ENCODE measurements at places on chromosomes 13 and 19. TPM values are rescaled to one million over a fixed set of nuclear protein-coding genes. Genes with fewer than 3 reads are reported as not detected.

INSR gene
- total RNA-seq, result 3.9 TPM

OR7A5 gene
- not detected for total RNA-seq

KMT5C gene
- 47.1 TPM for total RNA-seq

SIGLEC11 gene
- not detected for total RNA-seq

CYP4F2 gene
- total RNA-seq, result not detected

HIF3A gene
- total RNA-seq, result not detected

RNF6 gene
- 39.4 TPM for total RNA-seq

DNA sequence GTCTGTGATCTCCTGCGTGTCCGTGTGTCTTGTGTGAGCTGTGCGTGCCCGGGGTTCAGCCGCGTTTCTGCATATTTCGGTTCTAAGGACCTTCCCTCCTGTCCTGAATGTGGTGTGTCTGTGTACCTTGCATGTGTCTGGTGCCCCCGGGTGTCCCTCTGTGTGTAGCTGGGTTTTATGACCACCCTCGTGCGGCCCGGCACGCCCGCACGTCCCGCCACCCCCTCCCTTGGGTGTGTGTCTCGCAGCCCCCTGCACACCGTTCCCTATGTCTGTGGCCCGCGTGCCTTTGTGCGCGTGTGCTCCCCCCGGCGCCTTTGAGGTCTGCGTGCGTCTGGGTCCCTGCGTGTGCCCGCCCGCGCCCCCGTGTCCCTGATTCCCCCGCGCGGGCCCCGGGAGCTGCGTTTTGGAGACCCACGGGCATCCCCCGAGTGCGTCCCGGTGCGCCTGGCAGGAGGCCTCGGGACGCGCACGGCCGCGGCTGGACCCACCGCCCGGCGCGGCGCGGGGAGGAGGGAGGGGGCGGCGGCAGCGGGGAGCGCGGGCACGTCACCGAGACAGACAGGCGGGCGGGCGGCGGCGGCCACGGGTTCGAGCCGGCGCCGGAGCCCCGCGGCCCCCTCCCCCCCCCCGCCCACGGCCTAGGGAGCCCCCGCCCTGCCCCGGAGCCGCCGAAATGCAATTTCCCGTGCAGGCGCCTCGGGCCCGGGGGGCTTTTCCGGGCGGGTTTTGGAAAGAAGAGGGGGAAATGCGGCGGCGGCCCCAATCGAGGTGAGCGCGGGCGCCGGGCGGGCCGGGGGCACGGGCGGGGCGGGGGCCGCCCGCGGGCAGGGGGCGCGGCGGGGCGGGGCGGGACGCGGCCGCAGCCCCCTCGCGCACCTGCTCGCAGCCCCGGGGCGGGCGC is 12.0 kb upstream of the NANOS3 start:
- no peak for DNase-seq
